CD4-positive, alpha-beta T cell treated with Interleukin-12 subunit alpha and Interleukin-12 subunit beta, for 1 hour (primary cell): ENCODE measurements at places on chromosomes 3 and 15.

DNA sequence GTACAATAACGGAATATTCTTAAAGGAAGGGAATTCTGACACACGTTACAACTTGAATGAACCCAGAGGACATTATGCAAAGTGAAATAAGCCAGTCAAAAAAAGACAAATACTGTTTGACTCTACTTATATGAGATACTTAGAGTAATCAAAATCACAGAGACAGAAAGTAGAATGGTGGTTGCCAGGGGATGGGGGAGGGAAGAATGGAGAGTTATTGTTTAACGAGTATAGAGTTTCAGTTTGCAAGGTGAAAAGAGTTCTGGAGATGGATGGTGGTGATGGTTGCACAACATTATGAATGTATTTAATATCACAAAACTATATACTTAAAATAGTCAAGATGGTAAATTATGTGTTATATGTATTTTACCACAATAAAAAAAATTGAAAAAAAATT is 112.9 kb upstream of the ARHGEF3 start:
- DNase-seq: no peak

DNA sequence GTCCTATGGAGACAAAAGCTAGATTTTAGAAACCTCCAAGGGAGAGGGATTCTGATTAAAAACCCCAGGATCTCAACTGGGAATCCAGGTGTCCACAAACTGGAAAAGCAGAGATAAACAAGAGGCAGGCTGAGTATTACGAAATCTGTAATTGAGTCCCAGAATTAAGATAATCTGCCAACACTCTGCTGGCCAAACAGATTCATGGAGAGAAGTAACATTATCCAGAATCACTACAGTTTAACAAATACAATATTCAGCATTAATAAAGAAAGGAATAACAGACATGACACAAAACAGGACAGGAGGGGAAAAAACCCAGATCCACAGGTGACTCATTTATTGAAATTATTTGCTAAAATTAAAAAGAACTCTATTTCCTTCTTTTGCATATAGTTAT is 227.2 kb upstream of the NANOGP8 start:
- no peak for DNase-seq

DNA sequence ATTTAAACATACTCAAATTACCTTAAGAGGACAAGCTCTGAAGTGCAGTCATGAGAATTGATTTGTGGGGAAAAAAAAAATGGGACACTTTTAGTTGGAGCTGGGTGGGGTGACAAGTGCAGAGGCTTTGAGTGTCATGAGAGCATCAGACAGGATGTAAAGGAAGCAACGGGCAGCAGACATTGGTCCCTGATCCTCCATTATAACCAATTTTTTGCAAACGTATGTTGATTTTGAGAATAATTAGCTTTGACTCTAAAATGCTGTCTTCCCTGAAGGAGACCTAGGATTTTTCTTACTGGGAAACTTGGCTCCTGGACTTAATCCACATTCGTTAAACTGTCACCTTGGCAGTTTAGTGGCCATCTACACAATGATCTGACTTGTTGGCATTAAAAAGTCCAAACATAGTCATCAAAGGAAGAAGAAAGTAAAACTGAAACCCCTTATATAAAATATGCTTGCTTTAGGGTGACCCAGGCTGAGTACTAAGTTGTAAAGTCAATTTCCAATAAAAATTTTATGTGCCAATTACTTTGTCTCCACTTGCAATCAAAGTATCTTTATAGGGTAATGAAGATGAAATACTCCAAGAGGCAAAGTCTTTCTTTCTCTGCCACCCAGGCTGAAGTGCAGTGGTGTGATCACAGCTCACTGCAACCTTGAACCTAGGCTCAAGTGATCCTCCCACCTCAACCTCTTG is 45.6 kb downstream of the BCL2L10 start:
- DNase-seq: no peak

- DNase-seq: no peak
Measured at GRCh38 chr3:7630351-7630911, 769.5 kb downstream of the GRM7 start.

GRCh38 chr3:114227076-114227475 is 10.3 kb downstream of the ZNF80 start:
- no peak for DNase-seq

DNA sequence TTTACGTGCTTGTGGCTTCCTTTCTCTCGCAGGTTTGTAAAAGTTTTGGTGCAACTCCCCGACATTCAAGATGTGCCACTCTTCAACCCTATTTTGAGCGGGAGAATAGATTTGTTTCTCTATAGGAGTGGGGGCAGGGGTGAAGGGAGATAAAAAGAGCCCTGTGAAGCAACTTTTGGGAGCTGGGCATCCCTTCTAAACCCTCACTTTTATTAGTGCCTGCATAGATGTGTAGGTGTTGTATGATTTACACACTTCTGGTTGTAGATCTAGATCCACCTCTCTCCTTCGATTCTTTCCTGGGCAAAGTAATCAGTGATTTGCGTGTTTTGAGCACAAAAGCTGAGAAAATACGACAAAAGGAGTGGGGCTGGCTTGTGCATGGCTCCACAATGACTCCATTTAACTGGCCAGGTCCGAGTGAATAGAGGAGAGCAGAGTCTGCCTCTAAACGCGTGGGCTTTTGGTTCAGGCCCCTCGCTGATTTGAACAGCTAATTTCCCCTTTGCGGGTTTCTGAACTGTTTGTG is 17.7 kb downstream of the SOX2 start:
- no peak for DNase-seq
